SW480 (cell line): ENCODE measurements at places on chromosomes 5 and 9.

DNA sequence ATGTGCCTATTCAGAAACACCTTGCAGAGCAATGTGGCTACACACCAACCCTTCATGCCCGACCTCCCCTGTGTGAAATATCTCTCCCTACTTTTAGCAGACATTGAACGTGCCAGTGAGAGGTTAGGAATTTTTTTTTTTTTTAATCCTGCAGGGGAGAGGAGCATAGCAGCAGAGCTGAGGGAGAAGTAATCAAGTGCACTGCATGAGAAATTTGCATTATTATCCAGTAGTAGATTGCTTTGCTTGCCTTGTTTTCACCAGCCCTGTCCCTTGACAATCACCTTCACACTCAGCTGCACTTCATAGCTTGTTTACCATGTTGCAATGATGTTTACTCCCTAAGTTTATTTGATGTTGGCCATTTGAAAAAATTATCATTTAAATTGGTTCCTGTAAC, 489.6 kb upstream of the ZNF608 start:
- no peak for DNase-seq

- DNase-seq: no peak
Observed at GRCh38 chr5:75961818-75962217, 121.4 kb upstream of the SV2C start.

DNA sequence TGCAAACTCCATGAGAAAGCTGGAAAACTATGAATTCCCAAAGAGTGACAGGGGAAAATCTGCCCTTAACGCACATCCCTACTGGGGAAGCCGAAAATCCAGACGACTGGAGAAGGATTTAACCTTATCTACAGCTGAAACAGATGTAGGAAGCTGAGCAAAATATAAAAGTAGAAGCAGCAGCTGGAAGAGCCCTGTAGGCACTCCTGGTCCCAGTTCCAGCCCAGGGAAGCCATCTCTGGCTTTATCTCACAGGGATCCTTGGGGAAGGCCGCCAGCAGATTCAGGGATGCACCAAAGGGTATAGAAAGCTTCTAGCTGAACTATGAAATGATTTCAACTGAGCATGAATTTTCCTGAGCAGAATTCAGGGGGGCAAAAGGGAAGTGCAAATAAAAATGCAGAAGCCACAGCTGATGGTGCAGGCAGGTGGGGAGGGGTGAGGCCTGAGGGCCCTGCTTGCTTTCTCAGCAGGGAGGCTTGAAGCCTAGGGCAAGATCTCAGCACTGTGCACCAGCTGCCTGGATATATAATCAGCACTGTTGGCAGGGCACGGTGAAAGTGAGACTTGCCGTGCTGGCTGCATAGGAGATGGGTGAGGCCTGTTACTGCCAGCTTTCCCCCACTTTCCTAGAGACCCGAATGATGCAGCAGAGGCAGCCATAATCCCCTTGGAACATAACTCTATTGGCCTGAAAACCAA, 2019.5 kb upstream of the NUDT12 start:
- DNase-seq: no peak

DNA sequence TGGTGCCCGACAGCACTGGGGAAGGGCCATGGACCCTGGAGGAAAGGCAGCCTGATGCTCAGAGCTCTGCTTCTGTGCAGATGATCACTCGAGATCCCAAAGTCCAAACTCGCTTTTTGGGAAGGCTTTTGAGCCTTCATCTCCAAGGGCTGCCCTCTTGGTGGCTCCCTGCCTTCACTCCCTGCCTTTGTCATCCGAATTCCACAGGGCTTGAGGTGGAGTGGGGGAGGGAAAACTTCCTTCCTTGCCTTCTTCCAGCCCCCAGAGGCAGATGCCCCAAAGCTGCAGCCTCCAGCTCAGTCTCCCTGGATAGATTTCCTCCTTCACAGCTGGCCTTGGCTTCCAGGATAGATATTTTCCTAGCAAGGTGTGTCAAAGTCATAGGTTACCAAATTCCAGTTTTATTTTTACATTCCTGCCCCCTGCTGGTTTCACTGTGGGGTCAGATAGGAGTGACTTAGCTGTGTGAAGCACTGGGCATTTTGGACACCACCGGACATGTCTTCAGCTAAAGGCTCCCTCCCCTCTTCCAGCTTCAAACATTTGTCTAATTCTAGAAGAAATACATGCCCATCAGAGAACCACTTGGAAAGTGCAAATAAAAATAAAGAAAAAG, 268.2 kb downstream of the HSPA4 start:
- peak; percentile 36 for DNase-seq

GRCh38 chr9:114938687-114939575, 8.5 kb upstream of the TNFSF8 start:
- DNase-seq: no peak

- DNase-seq: no peak
Observed at GRCh38 chr9:133919253-133920115, 72.6 kb downstream of the VAV2 start.

DNA sequence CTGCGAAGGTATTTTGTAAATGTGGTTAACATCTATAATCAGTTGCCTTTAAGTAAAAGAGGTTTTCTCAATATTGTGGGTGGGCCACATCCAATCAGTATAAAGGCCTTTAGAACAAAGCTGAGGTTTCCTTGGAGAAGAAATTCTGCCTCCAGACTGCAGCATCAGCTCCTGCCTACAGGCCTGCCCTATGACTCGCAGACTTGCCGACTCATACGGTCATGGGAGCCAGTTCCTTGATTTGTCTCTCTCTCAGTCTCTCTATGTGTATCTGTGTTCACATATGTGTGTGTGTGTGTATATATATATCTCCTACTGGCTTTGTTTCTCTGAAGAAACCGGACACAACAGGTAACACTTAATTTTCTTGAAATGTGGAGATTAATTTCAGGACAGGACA, 45.3 kb downstream of the SLC36A1 start:
- DNase-seq: peak; percentile 8

DNA sequence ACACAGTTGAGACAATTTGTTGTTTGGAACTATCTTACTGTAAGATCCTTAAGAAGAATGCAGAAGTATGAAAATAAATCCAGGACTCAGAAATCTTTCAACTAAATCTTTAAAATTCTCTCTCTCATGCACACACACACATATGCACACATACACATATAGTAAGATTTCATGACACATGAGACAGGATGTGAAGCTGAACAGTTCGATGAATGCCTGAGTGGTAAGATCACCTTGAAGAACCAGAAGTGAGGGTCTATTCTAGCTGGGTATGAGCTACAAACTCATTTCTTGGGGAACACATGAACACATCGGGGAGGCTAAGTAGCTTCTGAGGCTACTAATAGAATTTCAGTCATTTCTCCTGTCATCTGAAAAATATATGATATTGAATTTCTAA, 153.6 kb downstream of the TMC1 start:
- DNase-seq: no peak

- DNase-seq: peak; percentile 10
Observed at GRCh38 chr5:61245486-61245885, 83.2 kb upstream of the SMIM15 start.

- DNase-seq: peak; percentile 53
Observed at GRCh38 chr5:164119806-164120447, 614.5 kb downstream of the MAT2B start.

GRCh38 chr5:143573568-143574170, 170.2 kb upstream of the NR3C1 start:
- DNase-seq: no peak

DNA sequence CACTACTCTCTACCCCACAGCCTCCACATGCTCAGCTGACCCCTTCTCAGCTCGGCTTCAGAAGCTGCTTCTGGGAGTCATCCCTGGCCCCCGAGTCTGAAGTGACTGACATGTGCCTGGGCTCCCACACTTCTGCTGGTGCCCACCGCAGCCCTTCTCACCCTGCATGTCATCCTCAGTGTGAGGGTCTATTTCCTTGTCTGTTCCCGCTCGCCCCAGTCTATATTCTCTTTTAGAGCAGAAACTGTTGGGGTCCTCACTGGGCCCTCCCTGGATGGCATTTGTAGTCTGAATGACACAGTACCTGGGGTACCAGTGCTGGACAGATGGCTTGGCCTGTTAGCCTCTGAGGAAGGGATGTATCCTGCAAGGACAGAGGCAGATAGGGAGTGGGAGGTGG, 5.3 kb downstream of the ECSCR start:
- DNase-seq: no peak

GRCh38 chr5:96440185-96440538, 7.1 kb upstream of the PCSK1 start:
- no peak for DNase-seq

DNA sequence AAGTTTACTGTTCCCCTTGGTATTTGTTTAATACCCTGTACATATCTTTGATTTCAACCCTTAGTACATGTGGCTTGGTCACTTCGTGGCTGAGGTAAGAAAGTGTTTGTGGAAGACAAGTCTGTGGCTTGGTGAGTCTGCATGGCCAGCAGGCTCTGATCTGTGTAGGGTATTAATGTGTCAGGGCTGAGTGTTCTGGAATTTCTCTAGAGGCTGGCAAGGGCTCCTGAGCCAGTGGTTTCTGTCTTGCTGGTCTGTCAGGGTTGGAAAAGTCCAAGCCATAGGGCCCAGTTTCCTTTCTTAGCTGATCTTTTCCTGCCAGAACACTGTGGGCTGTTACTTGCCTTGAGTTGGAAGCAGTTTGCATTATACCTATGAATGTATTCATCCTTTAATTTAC, 48.0 kb upstream of the FBXL7 start:
- DNase-seq: no peak

DNA sequence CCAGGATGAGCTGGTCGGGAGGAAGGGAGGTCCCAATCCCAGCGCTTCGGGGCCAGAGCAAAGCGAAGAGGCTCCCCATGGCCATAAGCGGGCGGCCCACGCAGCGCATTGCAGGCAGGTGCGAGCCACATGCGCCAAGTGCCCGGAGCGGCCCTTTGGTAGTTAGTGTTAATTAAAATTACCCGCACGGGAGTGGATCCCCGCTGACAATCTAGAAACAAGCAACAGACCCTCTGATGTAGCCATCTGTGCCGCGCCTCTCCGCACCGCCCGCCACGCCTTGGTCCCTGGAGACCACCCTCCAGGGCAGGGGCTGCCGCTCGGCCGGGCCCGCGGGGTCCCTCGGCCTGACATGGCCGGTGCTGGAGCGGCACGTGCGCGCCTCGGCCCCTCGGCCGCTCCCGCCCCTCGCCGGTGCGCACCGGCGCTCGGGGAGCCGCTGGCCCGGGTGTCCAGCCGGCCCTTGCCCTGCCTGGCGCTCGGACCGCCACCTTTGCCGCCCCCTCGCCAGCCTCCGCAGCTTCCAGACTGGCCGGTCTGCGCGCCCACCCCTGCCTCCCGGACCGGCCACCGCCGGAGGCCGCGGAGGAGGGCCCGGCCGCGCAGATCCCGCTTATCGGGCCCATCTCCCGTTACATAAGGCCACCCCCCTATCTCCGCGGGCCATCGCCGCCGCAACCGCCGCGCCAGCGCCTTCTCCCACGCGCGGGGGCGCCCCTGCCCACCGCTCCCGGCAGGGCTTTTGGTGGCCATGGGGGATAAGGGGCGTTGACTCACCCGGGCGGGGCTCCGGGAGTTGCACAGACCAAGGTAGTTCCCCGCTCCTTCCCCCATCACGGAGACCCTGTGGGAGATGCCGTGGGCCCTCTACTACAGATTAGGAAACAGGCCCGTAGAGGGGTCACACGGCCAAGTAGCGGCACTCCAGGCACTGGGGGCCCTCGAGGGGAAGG, 1.9 kb upstream of the IL13 start:
- no peak for DNase-seq

DNA sequence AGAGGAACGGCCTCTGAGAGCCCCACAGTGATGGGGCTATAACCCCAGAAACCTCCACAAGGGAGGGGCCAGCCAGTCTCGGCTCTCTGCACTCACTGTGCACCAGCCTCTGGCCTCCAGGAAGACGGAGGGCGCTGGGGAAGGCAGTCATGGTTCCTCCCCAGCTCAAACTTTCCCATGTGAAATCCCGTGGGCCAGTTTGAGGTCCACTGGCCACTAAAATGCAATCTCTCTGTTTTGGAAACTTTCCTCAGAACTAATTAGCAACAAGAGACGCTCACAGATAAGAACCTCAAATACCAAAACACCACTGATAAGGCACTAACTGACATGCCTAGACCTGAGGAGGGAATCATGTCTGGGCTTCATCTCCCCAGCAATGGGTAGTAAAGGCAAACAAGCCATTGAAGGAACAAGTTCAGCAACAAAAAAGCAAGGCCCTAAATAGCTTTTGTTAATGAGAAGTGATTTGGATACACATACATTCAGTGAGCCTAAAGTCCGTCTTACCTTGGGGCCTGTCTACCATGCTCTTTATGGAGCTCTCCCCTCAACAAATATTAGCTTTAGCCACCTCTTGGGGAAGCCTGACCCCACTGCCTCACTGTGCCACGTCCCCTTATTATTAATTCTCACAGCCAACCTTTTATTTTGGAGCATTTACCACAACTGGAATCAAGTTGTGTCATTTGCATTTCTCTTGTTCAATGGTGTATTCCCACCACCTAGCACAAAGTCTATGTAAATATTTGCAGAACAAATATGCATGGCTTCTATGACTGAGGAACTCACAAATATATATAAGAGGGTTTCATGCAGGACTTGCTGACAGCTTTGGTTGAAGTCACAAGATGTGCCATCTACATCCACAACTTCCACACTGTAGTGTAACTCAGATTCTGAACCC, 56.1 kb upstream of the GLRX start:
- DNase-seq: no peak

DNA sequence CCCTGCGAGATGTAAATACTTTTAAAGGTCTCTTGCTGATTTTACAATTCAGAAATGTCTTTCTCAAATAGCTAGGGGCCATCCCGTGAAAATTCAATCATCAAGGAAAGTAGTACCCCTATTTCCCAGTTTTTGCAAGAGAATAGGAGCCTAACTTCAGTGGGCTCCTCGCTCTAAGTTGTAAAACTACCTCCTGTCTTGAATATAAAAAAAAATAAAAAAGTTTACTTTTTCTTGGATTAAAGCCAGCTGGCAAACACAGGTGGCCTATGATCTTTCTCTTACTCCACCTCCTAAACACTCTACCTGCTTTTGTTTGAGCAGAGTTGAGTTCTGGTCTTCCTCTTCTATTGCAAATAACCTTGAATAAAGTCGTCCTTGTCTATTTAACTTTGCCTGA, 79.4 kb downstream of the SLCO4C1 start:
- no peak for DNase-seq

DNA sequence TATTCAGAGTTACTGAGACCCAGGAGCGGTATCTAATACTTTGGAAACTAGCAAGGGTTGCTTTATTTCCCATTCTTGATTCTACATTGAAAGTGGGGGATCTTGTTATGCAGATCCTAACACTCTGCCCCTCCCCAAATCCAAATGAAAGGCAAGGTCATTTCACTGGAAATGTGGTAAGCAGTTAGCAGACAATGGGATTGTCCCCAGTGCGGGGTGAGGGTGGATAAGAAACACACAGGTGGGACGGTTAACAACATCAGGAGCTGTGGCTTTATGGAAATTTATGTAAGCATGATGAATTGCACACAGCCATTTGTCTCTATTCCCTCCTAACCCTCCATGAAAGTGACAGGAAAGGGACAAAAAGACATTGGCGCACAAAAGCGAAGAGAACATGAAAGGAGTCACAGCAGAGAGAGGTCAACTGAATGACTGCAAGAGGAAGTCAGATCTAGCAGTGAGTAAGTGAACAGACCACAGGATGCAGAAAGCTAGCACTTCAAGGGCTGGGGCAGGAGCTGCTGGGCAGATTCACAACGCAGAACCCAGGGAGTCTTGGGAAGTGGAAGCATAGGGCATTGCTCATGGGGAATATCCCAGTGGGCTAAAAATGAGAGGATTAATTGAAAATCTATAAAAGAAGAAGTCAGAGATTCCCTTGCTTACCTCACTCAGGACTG, 184.4 kb downstream of the HSD17B3 start:
- no peak for DNase-seq
